ENCODE measurements at places on chromosomes 12 and 14.

DNA sequence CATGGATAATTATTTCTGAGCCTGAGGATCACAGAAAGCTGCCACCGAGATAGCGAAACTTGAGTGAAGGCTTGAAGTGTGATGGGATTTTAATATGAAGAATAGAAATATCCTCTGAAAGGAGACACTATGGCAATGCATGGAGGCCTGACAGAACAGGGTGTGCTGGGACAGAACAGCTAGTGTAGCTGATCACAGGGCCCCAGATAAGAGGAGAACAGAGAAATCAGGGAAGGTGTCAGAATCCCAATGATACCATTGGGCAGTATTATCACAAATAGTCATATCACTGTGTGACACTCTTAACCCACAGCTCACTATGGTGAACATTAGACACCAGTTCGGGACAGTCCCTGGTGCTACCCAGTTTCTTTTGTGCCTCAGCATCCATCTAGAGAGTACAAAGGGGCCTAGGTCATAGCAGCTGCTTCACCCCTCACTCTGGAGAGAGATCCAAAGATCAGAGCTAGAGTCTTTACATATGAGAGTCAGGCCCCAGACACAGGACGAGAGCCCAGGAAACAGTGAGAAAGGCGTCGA is 506 bp upstream of the OR10P1 start:
- no peak for DNase-seq

DNA sequence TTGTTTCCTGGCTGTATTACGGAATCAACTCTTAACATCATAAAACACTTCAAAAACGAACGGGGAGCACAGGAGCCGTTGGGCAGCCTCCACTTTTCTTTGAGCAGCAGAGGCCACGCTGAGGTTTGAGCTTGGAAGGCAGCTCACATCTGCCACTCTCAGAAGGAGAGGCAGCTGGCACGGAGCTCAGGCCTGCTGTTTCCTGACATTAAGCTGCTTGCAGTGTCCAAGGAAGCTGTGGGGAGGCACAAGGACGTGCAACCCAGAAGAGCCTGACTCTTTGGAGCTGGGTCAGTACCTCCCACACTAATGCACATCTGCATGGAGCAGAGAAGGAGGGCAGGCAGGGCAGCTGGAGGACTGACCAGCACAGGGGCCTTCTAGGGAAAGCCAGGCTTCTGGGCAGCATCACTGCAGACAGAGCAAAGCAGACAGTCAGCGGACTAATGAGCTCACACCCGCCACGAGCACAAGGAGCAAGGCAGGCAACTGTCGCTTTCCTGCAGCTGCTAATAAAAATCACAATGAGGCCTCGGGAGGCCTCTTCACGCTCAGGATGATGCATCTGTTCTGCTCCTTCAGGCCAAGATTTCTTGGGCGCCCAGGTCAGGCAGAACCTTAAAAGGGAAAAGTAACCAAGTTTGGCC is 211.1 kb downstream of the GLT1D1 start:
- no peak for DNase-seq

DNA sequence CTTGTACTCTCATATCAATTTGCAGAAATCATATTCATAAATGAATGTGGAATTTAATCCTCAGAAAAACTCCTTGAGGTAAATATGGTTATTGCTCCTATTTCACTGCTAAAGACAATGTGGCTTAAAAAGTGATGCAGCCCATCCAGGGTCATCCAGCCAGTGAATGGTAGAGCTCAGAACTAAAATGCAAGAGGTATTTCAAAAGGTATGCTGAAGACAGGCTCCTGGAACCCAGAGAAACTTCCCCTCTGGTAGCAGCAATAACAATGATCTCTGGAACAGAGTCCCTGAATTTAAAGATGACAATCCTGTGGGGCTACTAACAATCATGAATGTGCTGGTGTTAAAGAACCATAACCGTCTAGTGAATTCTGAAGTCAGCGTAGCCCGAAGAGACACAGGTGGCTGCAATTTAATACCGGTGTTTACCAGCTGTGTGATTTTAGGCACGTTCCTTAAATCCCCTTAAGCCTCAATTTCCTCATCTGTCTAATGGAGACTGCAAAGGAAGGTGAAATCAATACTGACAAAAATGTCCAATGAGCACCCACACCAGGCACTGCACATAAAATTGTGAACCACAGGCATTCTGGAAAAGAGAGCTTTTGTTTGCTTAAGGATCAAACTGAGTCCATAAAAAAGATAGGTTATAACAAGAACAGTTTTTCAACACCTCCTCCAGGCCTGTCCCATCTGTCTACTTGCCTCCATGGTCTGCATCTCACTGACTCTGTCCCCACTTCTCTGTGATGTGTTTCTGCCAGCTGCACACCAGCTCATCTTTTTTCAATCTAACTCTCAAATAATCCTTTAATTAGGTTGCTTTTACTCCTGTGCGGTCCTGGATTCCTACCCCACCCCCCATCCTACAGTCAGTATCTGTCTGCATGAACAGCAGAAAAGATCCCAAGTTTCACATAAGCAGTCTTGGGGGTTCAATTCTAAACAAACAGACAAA is 10.5 kb downstream of the TM7SF3 start:
- DNase-seq: no peak

DNA sequence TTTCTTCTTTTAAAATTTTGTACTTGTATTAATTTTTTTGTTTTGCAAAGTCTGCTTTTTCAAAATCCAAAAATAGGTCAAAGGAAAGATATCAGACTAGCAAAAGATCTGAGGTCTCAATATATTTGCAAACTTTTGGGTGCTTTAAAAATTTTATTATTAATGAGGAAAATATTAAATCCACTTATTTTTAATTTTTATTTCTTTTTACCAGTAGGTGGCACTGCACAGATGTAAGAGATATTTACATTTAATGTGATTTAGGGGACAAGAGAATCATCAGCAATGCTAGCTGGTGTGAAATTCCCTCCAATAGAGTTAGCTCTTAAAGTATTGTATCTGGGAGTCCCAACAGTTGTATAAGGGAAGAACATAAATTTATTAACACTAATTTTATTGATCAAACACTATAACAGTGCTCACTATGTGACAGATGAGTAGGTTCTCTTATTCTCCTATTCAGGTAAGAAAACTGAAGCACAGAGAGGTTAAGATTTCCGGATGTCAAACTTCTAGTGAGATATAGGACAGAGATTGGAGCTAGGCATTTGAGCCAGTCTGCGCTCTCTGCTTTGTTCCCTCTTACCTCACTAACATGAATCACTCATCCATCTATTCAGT is 30.5 kb downstream of the ALX1 start:
- DNase-seq: no peak

DNA sequence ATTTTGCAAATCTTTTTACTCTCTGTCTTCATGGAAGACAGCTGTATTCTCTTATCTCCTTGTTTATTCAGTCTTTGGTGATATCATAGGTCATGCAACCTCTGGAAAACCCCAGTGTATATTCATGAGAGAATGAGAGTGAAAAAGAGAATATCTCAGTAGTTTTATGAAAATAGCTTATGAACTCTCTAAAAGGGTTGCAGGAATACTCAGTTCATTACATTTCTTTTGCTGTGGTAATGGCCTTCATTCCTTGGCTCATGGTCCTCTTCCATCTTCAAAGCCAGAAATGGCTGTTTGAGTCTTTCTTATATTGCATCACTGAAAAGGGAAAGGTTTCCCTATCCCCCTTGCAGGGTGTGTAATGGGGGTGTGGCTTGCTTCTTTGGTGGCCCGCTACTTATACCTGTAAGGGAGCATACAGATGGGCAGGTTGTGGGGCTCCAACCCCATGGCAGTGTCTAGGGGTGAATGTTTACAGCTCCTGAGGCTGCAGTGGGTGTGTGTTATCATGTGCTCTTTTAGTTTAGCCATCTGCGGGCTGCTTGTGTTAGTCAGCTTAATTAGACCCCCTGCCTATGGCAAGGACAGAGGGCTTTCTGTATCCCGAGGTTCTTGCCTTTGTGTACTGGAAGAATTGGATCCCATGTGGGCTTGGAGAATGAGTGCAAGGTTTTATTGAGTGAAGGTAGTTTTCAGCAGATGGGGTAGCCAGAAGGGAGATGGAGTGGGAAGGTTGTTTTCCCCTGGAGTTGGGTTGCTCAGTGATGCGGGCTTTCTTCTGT is 150.2 kb downstream of the CCDC91 start:
- DNase-seq: no peak

DNA sequence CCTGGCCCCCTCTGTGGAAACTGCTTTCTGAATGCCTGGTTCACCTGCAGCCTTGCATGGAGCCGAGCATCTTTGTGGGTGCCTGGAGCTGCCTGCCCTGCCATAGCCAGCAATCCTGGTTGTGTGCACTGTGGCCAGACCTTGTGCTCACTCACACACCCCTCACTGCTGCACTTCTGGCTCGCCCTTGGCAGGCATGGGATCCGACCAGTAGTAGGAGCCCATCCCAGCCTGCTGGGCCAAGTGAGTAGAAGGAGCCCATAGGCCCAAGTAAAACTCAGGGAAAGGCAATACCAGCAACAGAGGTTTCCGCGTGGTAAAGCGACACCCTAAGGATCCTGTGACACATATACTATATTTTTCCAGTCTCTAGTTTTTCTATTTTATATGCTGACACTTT is 270.0 kb upstream of the NAV3 start:
- DNase-seq: no peak

DNA sequence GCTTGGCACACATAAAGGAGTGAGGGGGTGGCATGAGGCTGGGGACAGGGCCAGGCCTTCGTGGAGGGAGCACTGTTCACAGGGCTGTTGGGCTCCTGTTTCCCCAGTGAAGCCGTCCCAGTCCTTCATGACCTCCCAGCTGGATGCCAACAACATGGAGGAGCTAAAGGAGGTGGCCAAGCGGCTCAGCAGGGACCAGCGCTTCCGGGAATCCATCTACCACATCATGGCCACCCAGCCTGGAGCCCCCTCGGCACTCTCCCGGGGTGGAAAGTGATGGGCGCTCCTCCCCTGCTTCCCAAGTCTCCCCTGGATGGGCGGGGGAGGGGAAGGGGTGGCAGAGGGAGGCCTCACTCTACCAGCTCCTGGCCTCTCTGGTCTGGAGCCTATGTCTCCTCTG is 43.6 kb downstream of the PLEKHD1 start:
- no peak for DNase-seq

GRCh38 chr12:130031571-130032189 is 127.9 kb upstream of the TMEM132D start:
- peak; percentile 62 for DNase-seq

- peak; percentile 56 for DNase-seq
These were observed 1.0 kb downstream of the IGFBP6 start for GRCh38 chr12:53098354-53098981.

DNA sequence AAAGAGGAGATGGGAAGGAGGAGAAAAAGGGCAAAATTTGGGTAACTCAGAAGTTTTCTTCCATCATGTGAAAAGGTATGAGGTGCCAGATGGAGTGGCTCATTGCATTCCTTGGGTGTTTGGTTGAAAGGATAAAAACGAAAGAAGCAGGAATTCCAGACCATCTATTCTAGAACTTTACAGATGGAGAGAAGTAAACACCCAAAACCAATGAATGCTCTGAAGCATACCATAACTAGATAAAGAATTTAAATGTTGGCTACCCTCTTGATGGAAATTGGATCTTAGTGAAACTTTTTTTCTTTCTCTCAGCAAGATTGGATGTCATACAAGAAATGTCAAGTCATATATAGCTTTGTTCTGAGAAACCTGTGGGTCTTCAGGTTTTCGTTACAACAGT is 175.6 kb upstream of the FAR2 start:
- no peak for DNase-seq

GRCh38 chr12:57892232-57892972 is 45.9 kb upstream of the CTDSP2 start:
- no peak for DNase-seq

GRCh38 chr12:37546901-37547475 is 769.6 kb upstream of the ALG10B start:
- DNase-seq: no peak
